ENCODE measurements at places on chromosomes 1 and 21. TPM values are rescaled to one million over a fixed set of nuclear protein-coding genes. Genes with fewer than 3 reads are reported as not detected.

Gene PROK1
- total RNA-seq, result not detected

Gene TDRD5
- total RNA-seq, result under 0.01 TPM

Gene EPS8L3
- total RNA-seq, result not detected

Gene NGF
- 3.2 TPM for total RNA-seq

Gene CDC42BPA
- 38.2 TPM for total RNA-seq

Gene FAM151A
- not detected for total RNA-seq

Gene CHIA
- total RNA-seq, result not detected

Gene CD1E
- total RNA-seq, result 0.18 TPM

Gene HNRNPU
- 209 TPM for total RNA-seq

Gene S100A7A
- not detected for total RNA-seq

Gene SLC44A5
- total RNA-seq, result 0.27 TPM

Gene PPOX
- total RNA-seq, result 22.4 TPM

Data from muscle of leg (tissue), 16 donors.